ENCODE measurements at places on chromosomes 2 and 18.
A peak's percentile ranks its signal among the peaks of the same experiment; 100 is the strongest.

DNA sequence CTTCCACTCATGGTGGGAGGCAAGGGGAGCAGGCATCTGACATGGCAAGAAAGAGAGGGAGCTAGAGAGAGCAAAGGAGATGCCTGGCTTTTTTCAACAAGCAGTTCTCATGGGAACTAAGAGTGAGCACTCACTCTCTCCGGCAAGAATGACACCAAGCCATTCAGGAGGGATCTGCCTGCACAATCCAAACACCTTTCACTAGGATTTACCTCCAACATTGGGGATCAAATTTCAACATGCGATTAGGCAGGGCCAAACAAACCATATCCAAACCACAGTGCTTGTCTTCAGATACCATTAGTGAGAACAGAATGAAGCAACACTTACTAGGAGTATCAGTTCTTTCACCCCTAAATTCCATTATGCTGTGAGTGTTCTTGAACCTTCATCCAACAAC, 77.3 kb downstream of the FIGN start:
- DNase-seq = no peak

DNA sequence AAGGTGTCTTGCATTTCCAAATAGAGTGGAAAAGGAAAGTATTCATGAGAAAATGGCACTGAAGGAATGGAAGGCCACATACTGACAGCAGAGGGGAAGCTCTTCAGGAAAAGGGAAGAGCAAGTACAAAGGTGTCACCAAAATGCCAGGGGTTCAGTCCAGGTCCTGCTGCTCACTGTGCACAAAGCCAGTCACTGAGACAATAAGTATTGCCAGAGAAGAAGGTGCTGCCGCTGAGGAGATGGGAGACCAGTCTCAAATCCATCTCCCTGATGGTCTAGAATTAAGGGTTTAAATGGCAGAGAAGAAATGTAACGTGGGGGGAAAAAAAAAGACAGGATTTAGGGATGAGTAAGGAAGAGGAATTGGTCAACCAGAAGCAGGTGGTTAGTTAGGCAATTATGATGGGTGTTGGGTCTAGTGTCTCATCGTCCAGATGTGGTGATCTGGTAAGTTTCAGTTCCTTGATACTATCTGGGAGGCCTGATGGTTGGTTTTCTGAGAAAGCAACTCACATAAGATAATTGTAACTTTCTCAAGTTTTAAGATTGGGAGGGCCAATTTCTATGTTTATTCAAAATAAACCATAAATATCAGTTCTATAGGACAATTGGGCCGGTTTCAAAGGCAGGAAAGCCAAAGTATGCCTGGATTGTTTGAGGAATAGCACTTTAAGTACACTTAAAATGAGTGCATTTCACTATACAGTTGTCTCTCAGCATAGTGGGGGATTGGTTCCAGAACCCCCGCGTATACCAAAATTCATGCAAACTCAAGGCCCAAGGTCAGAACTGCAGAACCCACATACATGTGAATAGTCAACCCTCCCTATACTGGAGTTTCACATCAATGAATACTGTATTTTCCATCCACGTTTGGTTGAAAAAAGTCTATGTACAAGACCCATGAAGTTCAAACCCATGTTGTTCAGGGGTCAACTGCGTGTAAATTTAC, 109.1 kb upstream of the DNAJC10 start:
- no peak for DNase-seq

GRCh38 chr2:29575370-29575890, 346.0 kb downstream of the ALK start:
- DNase-seq = no peak

DNA sequence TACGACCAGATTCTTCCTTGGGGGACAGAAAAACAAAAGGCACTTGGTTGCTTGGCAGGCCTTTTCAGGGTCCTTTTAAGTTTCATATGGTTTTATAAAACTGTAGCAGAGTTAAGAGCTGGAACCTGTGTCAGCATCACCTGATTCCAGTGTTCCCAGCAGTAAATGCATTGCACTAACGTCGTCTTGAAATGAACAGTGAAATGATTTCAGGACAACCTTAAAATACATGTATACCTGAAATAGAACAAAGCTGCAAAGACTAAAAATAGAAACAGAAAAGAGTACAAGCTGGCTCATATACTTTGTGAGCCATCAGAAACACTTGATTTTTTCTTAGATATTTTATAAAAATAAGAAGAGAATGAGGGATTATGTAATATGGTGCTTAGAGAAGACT, 51.9 kb downstream of the ACSL3 start:
- DNase-seq = no peak

DNA sequence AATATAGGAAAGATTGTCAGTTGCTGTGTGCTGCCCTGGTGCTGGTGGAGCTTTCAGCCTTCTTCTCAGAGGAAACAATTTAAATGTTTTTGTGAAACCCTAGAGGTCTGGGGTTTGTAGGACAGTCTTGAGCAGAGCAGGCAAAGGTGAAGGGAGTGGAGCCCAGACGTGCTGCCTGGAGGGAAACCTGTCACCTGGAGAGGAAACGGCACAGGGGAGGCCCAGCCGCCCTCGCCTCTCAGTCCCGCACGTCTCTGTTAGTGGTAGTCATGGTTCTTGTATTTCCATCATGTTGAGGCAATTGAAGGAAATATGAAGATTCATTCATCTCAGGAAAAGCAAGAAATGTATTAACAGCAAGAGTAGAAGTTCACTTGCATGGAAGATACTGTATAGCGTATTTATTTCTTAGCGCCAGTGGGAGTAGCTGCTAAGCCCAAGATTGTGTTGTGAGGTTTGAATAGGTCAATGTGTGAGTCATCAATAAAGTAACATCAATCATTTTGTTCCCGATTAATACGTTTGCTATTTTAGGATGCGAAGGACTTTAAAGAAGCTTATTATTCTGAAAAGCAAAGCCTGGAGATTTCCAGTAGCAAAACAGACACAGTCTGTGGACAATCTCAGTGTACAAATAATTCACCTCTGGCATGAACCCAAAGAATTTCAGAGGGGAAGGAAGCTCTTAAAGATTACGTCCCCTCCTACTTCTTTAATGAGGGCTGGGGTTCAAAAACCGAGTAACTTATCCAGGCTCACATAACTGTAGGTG, 70.4 kb downstream of the LRRFIP1 start:
- DNase-seq = no peak

DNA sequence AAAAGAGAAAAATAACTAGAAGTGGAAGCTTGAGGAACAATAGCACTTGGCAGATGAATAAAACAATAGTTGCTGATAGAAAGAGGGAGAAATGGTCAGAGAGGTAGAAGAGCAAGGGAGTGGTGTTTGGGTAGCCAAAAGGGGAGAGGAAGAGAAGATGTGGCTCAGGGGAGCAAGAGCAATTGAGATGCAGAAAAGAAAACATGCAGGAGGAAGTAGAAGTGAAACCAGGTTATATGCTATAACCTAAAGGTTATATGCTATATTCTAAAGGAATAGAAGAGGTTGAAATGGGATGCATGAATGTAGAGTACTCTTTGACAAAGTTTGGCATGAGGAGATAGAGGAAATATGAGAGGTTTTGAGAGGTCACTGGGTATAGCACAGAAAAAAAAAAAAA, 759.5 kb downstream of the SATB2 start:
- no peak for DNase-seq

GRCh38 chr2:140734992-140735391, 1395.8 kb downstream of the LRP1B start:
- DNase-seq = peak; percentile 13

DNA sequence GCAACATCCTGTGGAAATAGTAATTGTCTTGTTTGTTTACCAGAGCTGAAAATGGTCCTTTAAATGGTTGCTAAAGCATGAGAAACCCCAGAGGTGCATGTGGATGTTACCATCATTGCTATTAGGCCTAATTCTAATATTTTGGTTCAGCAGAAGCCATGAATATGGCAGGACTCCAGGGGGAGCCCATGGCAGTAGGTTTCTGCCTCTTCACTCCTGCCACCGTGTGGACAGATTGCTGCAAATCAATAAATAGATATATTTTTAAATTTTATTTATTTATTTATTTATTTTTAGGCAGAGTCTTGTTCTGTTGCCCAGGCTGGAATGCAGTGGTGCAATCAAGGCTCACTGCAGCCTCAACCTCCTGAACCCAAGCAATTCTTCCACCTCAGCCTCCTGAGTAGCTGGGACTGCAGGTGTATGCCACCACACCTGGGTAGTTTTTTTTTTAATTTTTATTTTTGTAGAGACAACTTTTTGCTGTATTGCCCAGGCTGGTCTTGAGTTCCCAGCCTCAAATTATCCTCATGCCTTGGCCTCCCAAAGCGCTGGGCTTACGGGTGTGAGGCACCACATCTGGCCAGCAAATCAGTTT, 54.9 kb upstream of the CAPN13 start:
- peak; percentile 72 for DNase-seq

Measured in NCI-H146 (cell line).